Vagina (tissue), 2 donors: ENCODE measurements at places on chromosomes 11 and 22.
A peak's percentile ranks its signal among the peaks of the same experiment; 100 is the strongest.

DNA sequence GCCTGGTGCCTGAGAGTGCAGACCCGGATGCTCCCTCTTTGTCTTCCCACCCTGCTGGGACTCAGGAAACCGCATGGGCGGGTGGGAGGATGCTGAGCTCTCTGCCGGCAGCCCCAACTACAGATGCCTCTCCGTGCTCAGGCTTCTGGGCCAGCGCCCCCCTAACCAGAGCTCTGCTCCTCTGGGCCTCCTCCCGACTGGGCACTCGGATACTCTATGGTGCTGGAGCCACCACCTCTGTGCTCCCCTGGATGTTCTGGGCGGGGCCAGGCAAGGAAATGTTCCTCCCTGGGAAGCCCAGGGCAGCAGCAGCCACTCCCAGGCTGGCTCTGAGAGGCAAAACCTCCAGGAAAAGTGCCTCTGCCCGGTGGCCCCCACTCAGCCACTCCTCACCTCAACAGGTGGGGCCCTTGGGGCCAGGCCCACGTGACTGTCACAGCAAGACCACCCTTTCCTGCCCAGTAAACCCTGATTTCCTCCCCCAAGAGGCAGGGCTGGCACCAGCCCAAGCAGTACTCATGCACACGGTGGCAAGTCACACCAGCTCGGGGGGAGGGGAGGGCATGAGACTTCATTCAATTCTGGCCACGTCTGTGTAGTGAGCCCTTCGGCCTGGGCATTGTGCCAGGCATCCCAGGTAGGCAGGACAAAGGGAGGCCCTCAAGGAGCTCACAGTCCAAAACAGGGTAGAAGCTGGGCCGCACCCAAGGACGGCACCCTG is 54.7 kb upstream of the TCF20 start:
- no peak for DNase-seq

DNA sequence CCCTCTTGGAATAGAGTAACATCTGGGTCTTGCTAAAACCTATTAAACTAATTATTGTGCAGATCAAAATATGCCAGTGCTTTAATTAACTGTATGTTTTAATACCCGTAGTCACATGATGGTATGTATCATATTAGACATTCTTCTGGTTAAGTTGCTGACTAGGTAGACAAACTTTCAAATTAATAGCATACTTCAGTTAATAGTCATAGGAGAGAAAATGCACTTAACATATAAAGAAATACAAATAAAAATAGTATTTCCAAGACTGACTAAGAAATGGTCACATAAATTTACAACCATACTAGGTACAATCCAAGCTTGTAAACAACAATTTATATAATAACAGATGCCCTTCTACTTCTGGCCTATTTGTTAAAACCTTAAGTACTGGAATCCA is 7.6 kb upstream of the EXPH5 start:
- DNase-seq, result no peak

GRCh38 chr22:27663812-27664211 is 137.7 kb downstream of the MN1 start:
- no peak for DNase-seq

DNA sequence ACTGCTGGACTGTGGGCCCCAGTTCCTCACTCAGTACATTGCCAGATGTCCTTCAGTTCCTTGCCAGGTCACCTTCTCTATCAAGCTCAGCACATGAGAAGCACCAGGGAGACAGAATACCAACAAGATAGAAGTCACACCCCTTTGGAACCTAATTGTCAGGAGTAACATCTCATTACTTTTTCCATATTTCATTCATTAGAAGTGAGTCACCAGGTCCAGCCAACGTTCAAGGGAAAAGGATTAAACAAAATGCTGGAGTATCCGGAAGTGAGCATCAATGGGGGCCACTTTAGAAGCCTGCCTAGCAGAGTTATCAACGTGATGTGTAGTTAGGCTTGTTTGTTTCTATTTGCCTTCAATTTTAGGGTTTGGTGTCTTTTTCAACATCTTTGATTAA is 569.3 kb downstream of the MIAT start:
- no peak for DNase-seq

DNA sequence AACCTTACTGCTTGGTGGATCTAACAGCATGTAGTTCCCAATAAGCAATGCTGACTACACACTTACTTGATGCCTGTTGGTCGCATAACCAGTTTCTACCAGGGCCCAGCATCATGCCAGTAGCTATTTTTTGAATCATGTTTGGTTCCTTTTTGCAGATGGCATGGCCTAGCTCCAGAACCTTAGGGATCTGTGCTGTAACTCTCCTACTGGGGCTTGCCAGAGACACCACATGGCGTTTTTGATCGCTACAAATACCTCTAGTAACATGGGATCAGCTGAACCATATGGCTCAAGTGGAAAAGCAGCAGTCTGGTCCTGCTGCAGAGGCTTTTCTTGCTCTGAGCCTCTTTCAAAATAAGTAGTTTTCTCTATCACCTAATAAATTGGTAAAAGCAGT is 654.6 kb upstream of the API5 start:
- no peak for DNase-seq

GRCh38 chr11:118339281-118339961 is 3.1 kb downstream of the CD3D start:
- no peak for DNase-seq

DNA sequence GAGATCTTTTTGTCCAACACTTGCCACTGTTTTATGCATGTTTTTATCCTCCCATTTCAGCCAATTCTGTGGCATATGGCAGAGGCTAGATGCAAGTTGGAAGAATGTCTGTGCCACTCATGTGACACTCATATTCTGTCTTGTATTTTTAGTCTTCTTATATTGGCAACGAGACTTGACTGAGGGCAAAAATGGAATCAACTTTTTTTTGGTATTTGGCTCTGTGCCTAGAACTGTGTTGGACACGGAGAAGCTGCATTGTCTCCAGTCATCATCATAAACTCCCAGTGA is 1.7 kb upstream of the FZD4 start:
- DNase-seq, result no peak

DNA sequence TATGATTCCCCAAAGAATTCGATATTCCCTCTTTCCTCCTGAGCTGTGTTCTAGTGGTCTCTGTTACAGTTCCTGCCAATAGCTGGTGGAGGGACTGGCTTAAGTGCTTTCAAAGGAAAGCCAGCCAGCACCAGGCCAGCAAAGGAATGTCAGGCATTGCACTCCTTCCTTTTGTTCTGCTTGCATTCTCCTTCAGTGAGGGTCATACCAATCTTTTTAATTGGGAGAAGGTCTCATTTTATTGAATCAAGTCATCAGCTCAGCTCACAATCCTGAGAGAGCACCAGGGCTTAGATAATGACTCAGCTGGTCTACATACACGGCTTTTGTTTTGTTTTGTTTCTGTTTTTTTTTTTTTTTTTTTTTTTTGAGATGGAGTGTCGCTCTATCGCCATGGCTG is 222.9 kb downstream of the NAV2 start:
- DNase-seq, result peak; percentile 43

- no peak for DNase-seq
Measured at GRCh38 chr11:69362315-69362714, 68.4 kb downstream of the MYEOV start.

DNA sequence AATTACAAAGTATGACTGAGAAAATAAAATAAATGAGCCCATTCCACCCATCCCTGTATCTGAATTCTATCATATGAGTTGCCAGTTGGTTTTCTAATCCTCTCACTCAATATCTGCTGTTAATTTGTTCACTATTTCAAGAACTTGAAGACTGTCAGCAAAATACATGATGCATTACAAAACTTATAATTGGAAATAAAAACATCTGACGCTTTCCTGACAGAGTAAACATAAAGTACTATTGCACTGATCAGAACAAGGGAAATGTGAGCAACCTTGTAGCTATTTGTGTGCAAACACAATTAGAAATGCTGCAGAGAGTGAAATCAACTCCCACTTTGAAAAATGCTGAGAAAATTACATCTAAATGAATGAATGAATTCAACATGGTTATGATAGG is 97.1 kb downstream of the MPPED2 start:
- DNase-seq, result no peak

- no peak for DNase-seq
Measured at GRCh38 chr11:90243534-90243933, 20.7 kb upstream of the CHORDC1 start.
